GM04504 (cell line): ENCODE measurements at places on chromosomes 3 and 15.
A peak's percentile ranks its signal among the peaks of the same experiment; 100 is the strongest.

GRCh38 chr15:50168783-50169411 is 13.1 kb upstream of the SLC27A2 start:
- no peak for DNase-seq

DNA sequence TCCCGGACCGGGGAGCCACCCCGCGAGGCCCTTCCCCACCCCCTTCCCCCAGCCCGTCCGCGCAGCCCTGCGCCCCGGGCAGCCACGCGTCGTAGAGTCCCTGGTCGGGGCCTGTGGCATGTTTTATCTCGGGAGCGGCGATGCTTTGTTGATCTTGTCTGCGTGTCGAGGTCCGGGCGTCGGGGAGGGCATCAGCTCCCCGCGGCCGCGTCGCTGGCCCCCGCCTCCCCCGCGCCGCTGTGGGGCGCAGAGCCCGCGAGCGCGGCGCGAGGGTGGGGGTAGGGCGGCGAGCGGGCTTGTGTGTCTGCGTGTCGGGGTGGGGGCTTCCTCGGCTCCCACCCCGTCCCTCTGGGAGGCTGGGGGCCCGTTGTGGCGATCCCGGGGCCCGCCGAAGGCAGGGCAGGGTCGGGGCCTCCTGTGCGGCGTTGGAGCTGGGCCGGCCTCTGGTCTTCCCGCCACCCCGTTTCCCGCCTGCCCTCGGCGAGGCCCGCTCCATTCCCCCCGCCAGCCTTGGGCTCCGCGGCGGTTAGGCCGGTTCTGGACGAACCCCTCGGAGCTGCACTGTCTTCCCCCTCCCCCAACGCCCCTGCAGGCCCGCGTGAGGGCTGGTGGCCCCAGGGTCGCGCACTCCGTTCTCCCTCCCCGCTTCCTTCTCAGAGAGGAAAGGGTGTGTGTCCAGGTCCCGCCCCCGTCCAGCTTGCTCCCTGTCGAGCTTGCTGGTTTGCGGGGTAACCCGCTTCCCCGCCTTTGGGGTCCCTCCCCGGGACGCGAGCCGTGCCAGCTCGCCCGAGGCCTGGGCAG is 695 bp downstream of the GMPS start:
- DNase-seq = no peak

GRCh38 chr15:80850941-80851451 is 71.8 kb downstream of the CEMIP start:
- no peak for DNase-seq

GRCh38 chr15:92899948-92900730 is at the start of gene CHD2:
Gene CHD2, plus strand, starts transcription at chr15:92900324. Its CDS starts 914 bp downstream, at chr15:92901238.
- peak; percentile 60 for DNase-seq

- no peak for DNase-seq
Measured at GRCh38 chr3:63303238-63303637, 25.1 kb downstream of the SYNPR start.

- no peak for DNase-seq
Measured at GRCh38 chr3:196189566-196190347, 21.4 kb downstream of the ZDHHC19 start.

DNA sequence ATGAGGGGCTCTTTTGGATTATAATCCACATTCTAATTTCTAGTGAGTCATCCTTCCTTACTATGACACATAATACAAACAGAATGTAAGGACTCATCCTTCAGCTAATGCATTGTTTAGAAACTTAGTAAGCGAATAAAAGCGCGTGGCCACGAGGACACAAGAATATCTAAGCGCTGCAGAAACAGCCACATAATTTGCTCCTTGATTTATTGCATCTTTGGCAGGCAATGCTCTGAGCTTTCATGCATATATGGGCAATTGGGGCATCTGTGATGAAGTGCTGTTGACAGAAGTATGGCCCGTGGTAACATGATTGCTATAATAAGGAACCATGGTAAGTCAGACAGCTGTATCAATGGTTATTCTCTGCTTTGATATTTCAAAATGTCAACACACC is 191.3 kb upstream of the ZNF385D start:
- peak; percentile 95 for DNase-seq

DNA sequence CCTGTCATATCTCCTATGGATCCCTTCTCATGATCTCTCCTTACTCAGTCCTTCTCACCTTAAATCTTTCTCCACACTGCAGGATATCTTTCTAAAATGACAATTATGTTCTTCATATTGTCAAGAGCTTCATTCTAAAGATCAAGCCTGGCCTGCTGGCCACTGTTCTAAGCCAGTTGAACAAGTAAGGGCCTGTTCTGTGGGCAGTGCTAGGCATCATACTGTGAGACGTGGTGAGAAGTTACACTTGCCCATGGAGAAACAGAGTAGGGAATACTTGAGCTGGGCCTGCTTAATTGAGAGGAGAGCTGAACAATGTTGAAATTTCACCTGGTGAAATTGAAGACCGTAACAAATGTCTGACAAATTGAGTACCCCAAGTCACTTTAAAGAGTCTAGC is 184.1 kb upstream of the RASGRP1 start:
- no peak for DNase-seq

- DNase-seq = no peak
Measured at GRCh38 chr15:41160639-41161315, 44.7 kb upstream of the INO80 start.

DNA sequence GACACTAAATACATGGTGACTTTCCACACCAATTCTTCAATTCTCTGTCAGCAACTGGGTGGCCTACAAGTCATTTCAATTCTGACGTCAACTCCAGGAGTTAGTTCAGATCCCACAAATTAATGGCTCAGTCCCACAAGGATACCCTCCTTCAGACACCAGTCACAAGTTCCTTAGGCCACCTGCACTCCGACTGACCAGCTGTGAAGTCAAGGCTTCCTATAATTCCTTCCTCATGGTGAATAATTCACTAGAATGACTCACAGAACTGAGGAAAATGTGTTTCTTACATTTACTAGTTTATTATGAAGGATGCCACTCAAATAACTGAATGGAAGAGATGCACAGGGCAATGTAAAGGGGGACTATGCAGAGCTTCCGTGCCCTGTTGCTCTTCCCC is 6.3 kb upstream of the PIAS1 start:
- no peak for DNase-seq

DNA sequence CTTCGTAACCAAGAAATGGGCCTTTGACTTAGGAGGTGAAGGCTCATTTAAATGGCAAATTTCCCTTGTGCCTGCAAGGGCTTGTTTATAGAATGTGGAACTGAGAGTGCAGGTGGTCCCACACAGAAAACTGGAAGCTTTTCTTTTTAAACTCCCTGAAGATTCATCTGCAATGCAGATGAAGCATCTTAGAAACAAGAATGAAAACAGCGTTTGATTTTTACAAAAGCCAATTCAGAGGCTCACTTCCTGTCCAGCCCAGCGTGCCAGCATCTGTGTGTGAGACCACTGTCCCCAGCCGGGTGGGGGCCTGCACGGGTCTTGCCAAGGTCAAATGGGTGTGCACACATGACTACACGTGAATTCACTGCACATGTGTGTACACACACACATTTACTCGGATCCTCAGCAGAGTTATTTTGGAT is 94.7 kb downstream of the LINGO1 start:
- no peak for DNase-seq

DNA sequence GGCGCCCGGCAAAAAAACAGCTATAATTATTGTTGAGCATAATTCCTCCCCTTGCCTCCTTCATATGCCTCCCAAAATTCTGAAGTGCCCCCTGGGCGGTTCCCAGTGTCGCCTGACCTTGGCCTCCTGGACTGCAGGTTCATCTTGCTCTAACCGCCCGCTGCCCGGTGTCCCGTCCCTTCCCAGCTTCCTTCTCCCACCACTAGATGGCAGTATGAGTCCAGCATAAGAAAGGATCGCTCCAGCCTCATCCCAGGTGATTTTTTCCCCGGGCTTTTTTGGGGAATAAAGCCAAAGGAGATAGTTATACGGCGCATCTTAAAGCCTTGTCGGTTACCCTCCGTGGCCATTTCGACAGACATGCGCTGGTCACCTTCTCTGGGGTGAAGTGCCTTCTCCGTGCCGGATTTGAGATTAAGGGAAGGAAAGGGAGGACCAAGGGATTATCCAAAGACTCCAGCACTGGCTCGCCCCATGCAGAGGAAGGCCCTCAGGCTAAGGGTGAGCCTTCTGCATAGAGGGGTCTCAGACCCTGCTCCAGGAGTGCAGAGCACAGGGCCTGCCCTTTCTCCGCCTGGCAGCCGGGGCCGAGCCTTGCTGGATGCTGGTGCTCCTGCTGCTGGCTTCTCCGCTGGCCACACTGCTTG is 45.8 kb upstream of the TRA2B start:
- no peak for DNase-seq

DNA sequence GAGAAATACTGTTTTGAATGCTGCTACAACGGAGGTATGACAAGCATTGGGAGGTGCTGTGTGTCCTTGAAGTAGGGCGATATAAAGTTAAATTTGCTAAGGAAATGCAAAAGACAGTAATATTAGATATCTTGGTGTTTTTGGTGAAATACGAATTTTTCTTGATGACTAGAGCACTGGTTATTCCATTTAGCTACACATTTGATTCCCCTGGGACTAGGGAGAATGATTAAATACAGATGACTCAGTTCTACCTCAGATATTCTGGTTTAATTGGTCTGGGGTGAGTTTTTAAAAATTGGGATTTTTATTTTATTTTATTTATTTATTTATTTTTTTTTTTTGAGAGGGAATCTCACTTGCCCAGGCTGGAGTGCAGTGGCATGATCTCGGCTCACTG is 18.7 kb upstream of the GADL1 start:
- no peak for DNase-seq

DNA sequence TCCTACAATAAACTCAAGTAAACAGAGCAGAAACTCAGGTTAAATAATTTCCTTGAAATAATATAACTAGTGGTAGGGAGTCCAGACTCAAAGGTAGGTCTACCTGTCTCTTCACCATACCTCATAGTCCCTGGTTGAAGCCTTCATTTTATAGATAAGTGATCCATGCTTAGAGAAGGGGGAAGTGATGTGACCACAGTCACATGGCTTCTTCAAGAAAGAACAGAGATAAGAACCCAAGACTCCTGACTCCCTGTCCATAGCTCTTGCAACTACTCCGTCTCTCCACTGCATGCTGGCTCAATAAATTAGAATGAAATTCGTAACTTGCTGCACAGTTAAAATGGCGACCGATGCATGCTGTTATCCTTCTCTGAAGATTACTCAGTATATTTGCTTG is 11.0 kb upstream of the C15orf61 start:
- DNase-seq = no peak

- no peak for DNase-seq
Measured at GRCh38 chr15:51044037-51044727, 50.5 kb downstream of the TNFAIP8L3 start.
